Osteoblast (primary cell): ENCODE measurements at places on chromosomes 2 and 18. TPM values are rescaled to one million over a fixed set of nuclear protein-coding genes. Genes with fewer than 3 reads are reported as not detected.

MSH6 gene
- total RNA-seq, result 29.2 and 35.8 TPM in 2 replicates

UNC80 gene
- not detected in 2 replicates for total RNA-seq

WNT6 gene
- total RNA-seq, result not detected in 2 replicates

PLGLB2 gene
- total RNA-seq, result 2.5 and 3.2 TPM in 2 replicates

ZCCHC2 gene
- 7.4 and 10.1 TPM in 2 replicates for total RNA-seq

SMYD1 gene
- not detected in 2 replicates for total RNA-seq

TCF7L1 gene
- total RNA-seq, result 2.5 and 2.7 TPM in 2 replicates

DSEL gene
- 119 and 157 TPM in 2 replicates for total RNA-seq

RGPD4 gene
- total RNA-seq, result under 0.01 TPM in 1 of 2 replicates, not detected in the other

C1GALT1C1L gene
- 0.72 and 1.2 TPM in 2 replicates for total RNA-seq

PSME4 gene
- total RNA-seq, result 58.0 and 61.9 TPM in 2 replicates

- H3K4me3 ChIP-seq, result no peak overlapping the region
- no peaks in the 10 kb centered on the region for H3K27me3 ChIP-seq
- no peak for DNase-seq
- peaks cover 31% of the 10 kb centered on the region for H3K4me1 ChIP-seq
- no peak overlapping the region for H3K27ac ChIP-seq
Measured at GRCh38 chr2:65317841-65318240, 90.2 kb downstream of the ACTR2 start.

DNA sequence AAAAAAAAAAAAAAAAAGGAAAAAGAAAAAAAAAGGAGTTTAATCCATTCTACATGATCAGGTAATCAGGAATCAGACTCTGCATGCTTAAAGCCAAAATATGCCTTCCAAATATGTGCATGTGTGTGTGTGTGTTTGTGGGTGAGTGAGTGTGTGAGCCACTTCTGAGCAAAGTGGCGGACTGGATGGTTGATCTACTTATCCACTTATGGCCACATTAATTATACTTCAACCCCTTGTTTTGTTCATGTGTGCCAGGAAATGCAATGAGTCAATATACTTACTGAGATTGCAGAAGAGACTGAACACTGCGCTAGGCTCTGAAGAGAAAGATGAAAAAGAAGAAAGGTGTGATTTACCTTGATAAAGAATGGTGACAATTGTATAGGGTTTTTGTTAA lies 586.5 kb upstream of the NXPH2 start:
- H3K36me3 ChIP-seq, result no peaks in the 10 kb centered on the region
- H3K4me1 ChIP-seq, result no peaks in the 10 kb centered on the region
- no peaks in the 10 kb centered on the region for H3K27me3 ChIP-seq

GRCh38 chr2:10057231-10058107 lies 14.1 kb downstream of the KLF11 start:
- peak overlapping the region; percentile 51 for H3K27ac ChIP-seq
- peaks cover 12% of the 10 kb centered on the region for H3K4me1 ChIP-seq
- no peaks in the 10 kb centered on the region for H3K27me3 ChIP-seq
- H3K36me3 ChIP-seq, result peaks cover 11% of the 10 kb centered on the region
- peak; percentile 96 for DNase-seq

DNA sequence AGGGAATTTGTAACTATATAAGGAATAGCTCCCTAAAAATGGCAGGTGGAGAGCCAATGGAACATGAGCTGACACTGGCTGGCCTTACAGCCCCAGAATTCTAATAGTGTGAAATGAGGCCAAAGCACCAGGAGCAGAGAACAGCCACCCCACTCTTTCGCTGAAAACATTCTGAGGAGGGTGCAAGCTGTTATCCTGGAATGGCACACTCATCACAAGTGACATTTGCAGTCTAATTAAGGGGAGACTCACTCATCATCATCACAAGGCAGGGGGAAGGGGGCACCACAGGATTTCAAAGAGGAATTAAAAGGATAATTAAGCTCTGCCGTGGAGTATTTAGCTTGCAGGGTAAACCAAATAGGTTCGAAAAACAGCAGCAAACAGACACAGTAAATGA lies 94.3 kb downstream of the EDAR start:
- H3K27me3 ChIP-seq, result peaks cover 9% of the 10 kb centered on the region
- no peak overlapping the region for H3K4me3 ChIP-seq
- H3K27ac ChIP-seq, result no peak overlapping the region

DNA sequence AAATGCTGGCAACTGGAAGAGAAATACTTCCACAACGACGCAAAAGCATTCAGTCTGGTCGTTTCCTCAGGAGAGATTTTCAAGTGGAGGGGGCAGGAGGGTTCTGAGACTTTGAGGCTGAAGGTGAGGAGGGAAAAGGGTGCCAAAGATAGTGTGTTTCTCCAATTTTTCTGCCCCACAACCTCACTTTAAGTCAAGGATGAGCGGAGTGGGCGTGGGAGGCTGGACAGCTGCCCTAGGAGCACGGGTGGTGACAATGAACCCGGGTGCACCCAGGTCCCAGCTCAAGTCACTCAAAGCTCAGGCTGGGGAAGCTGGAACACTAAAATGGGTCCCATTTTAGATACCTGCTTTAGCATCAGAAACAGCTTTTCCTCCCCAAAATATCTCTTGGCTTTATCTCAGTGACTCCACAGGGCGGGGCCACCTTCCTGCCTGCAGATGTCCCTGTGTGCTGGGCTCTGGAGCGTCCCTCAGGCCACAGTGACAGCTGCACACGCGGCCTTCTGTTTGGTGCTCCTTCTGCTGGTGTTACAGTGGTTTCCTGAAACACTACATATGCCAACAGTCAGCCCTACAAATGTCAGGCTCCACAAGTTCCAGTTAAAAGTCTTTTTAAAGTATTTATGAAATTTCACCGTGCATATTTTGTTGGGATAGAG lies 1.4 kb upstream of the MBP start:
- peaks cover 64% of the 10 kb centered on the region for H3K27me3 ChIP-seq
- peaks cover 7% of the 10 kb centered on the region for H3K4me1 ChIP-seq
- DNase-seq, result peak; percentile 86
- no peak overlapping the region for H3K4me3 ChIP-seq
- H3K27ac ChIP-seq, result no peak overlapping the region

- no peaks in the 10 kb centered on the region for H3K27me3 ChIP-seq
- no peaks in the 10 kb centered on the region for H3K36me3 ChIP-seq
- H3K4me3 ChIP-seq, result no peak overlapping the region
- H3K27ac ChIP-seq, result no peak overlapping the region
Measured at GRCh38 chr18:23038712-23039111, 96.6 kb upstream of the CABLES1 start.

DNA sequence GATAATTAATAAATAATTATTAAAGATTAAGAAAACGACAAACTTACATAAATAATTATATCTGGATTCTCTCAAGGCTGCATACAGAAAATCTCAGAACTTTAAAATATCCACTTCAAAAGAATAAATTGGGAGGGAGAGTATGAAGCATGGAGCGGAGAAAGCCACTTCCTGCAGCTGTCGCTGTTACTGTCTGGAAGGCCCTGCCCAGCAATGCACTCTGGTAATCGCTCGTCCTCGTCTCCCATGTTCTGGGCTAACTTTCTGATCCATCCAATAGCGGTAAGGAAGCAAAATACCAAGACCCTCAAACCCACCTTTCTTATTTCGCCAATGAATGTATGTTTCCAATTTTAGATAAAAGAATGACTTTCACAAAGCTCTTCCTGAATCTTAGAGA lies 26.7 kb downstream of the CYRIA start:
- no peak overlapping the region for H3K27ac ChIP-seq
- no peak for DNase-seq
- no peaks in the 10 kb centered on the region for H3K27me3 ChIP-seq
- H3K4me1 ChIP-seq, result peaks cover 20% of the 10 kb centered on the region
- H3K36me3 ChIP-seq, result no peaks in the 10 kb centered on the region
- H3K4me3 ChIP-seq, result no peak overlapping the region

GRCh38 chr2:11505652-11506610 lies 27.9 kb upstream of the GREB1 start:
- DNase-seq, result no peak
- peaks cover 10% of the 10 kb centered on the region for H3K27me3 ChIP-seq
- no peak overlapping the region for H3K4me3 ChIP-seq
- H3K27ac ChIP-seq, result no peak overlapping the region
- no peaks in the 10 kb centered on the region for H3K36me3 ChIP-seq

- no peaks in the 10 kb centered on the region for H3K36me3 ChIP-seq
- H3K27me3 ChIP-seq, result no peaks in the 10 kb centered on the region
- H3K4me1 ChIP-seq, result peaks cover 7% of the 10 kb centered on the region
- no peak for DNase-seq
Measured at GRCh38 chr2:144642856-144643255, 122.9 kb upstream of the ZEB2 start.

- no peak for DNase-seq
- H3K27ac ChIP-seq, result no peak overlapping the region
- no peak overlapping the region for H3K4me3 ChIP-seq
- no peaks in the 10 kb centered on the region for H3K4me1 ChIP-seq
- no peaks in the 10 kb centered on the region for H3K36me3 ChIP-seq
Measured at GRCh38 chr2:7639476-7639875, 722.3 kb downstream of the RNF144A start.

DNA sequence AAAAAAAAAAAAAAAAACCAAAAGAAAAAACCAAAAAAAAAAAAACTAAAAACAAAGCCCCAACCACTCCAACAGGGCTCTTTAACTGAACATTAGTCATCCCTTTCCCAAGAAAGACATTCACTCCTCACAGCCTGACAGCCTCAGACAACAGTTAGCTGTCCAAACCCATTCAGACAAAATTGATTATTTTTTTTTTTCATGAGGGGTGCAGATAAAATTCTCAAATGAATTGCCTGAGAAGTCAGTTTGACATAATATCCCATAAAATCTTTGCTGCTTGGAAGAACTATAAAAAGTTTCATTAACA lies 206.1 kb upstream of the REV1 start:
- H3K27me3 ChIP-seq, result peaks cover 6% of the 10 kb centered on the region
- H3K4me3 ChIP-seq, result no peak overlapping the region
- H3K27ac ChIP-seq, result no peak overlapping the region
- DNase-seq, result peak; percentile 86
- peaks cover 24% of the 10 kb centered on the region for H3K4me1 ChIP-seq

DNA sequence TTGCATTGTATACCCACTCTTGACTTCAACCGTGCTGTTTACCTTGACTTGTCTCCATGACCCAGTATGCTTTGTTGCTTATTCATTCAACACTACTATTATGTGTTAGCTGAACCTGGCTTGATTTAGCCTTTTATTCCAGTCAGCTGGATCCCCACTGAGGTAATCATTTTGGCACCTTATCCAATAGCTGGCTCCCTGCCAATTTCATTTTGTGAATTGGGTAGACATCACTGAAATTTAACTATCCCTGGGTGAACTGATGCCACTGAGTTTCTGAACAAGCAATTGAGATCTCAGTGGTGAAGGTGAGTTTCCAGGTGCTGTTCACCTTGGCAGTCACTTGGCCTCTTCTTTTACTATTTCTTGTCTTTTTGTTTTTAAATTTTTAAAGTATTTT lies 584.3 kb downstream of the ADCYAP1 start:
- no peak overlapping the region for H3K27ac ChIP-seq
- no peaks in the 10 kb centered on the region for H3K27me3 ChIP-seq
- H3K4me3 ChIP-seq, result no peak overlapping the region
- DNase-seq, result no peak

DNA sequence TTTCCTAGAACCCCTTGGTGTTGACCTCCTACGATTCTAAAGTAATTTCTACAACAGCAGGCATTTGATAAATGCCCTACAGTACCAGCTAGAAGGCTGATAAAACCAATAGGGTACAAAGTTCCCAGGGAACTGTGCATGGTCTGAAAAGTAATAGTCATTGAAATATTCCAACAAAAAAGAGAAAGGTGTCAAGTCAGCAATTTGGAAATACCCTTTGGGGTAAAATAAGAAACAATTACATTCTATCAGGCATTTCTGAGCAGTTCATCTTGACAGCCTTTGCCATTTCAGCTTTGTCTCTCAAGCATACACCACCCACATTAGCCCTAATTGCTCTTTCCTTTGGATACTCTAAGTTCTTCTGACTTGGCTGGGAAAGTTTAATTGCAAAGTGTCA lies 542.9 kb upstream of the DDX18 start:
- no peaks in the 10 kb centered on the region for H3K36me3 ChIP-seq
- no peaks in the 10 kb centered on the region for H3K27me3 ChIP-seq
- H3K4me1 ChIP-seq, result no peaks in the 10 kb centered on the region

- no peaks in the 10 kb centered on the region for H3K4me1 ChIP-seq
- DNase-seq, result peak; percentile 76
- H3K27me3 ChIP-seq, result no peaks in the 10 kb centered on the region
- no peak overlapping the region for H3K27ac ChIP-seq
- H3K4me3 ChIP-seq, result no peak overlapping the region
Measured at GRCh38 chr2:78993518-78994148, 31.9 kb upstream of the REG3G start.

GRCh38 chr2:109031476-109032228 lies 42.6 kb upstream of the EDAR start:
- DNase-seq, result no peak
- no peak overlapping the region for H3K27ac ChIP-seq
- no peaks in the 10 kb centered on the region for H3K36me3 ChIP-seq
- H3K4me3 ChIP-seq, result peak overlapping the region; percentile 59
- peaks cover 41% of the 10 kb centered on the region for H3K27me3 ChIP-seq

- DNase-seq, result no peak
- peaks cover 5% of the 10 kb centered on the region for H3K4me1 ChIP-seq
- no peak overlapping the region for H3K4me3 ChIP-seq
- no peaks in the 10 kb centered on the region for H3K36me3 ChIP-seq
Measured at GRCh38 chr2:174180165-174180724, 68.1 kb downstream of the OLA1 start.

DNA sequence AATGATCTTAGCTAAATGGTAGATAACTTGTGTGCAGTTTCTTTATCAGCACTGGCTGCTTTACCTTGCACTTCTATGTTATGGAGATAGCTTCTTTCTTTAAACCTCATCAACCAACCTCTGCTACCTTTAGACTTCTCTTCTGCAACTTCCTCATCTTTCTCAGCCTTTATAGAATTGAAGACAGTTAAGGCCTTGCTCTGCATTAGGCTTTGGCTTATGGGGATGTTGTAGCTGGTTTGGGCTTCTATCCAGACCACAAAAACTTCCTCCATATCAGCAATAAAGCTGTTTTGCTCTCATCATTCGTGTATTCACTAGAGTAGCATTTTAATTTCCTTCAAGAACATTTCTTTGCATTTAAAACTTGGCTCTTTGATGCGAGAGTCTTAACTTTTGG lies 123.7 kb downstream of the PIK3C3 start:
- peaks cover 5% of the 10 kb centered on the region for H3K4me1 ChIP-seq
- no peak overlapping the region for H3K4me3 ChIP-seq
- peaks cover 10% of the 10 kb centered on the region for H3K36me3 ChIP-seq
- DNase-seq, result no peak
- H3K27ac ChIP-seq, result no peak overlapping the region

DNA sequence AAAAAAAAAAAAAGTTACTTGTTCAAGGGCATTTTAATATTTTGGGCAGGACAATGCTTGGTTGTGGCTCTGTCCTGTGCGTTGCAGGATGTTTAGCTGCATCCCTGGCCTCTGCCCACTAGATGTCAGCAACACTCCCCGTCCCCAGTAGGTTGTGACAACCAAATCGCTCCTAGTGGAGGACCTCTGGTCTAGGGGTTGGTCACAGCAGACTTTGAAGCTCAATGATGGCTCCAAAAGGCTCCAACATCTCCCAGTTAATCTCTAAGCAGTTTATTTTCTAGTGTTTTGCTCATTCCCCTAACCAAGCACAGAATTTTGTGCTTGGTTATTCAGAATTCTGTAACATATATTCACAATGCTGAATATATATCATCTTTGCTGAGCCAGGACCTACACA lies 67.0 kb downstream of the CHRNA1 start:
- H3K27me3 ChIP-seq, result peaks cover 28% of the 10 kb centered on the region
- DNase-seq, result peak; percentile 94
- no peak overlapping the region for H3K27ac ChIP-seq
- no peaks in the 10 kb centered on the region for H3K4me1 ChIP-seq
- no peak overlapping the region for H3K4me3 ChIP-seq
- H3K36me3 ChIP-seq, result no peaks in the 10 kb centered on the region
